Activated naive CD8-positive, alpha-beta T cell treated with anti-CD3 and anti-CD28 coated beads, Interleukin-2, amount 50 U/mL, for 24 hours (primary cell): ENCODE measurements at places on chromosomes 12 and 14.

DNA sequence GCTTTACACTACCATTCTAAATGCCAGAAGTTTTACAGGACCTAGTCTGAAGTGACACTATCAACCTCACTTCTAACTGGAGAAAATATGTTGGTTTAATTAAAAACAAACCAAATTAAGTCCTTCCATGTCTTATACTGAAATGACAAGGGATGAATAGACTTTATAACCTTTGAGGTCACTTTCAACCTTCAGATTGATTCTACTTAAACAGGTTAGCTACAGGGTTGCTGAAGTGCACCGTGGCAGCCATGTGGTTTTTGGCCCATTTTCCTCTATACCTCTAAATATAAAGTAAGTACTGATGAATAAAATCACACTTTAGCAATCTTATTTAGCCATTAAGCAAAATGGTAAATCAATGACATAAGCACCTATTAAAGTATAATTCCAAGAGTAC is 3.9 kb downstream of the SLC38A2 start:
- DNase-seq, result no peak

DNA sequence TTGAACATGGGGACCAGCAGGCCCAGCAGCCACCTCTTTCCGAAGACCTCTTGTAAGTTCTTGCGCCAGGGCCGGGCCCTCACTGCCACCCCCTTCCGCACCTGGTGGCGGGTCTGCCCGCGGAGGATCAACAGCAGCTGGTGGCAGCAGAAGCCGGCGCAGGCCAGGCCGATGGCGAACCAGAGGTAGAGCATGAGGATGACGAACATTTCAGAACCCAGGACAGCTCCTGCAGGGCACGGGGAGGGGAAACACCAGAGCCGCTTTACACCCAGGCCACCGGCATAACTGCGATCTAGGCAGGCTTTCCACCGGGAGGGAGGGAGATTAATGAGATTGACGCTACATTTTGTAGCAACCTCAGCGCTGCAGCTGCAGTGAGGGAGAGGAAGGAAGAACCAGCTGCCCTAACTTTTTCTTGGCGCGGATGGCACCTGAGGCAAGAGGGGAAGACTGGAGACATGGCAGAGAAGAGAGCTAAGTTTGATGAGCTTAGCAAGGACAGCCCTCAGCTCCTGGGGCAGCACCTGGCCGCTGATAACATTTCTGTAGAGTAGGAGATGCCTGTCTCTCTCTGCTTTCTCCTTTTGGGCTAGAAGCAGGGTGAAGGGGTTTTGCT is 7.8 kb downstream of the ZDHHC22 start:
- peak; percentile 69 for DNase-seq

GRCh38 chr12:124131659-124132058 is 158.6 kb downstream of the ZNF664 start:
- DNase-seq, result no peak

- DNase-seq, result no peak
Measured at GRCh38 chr14:101049942-101050341, 146.4 kb upstream of the RTL1 start.

DNA sequence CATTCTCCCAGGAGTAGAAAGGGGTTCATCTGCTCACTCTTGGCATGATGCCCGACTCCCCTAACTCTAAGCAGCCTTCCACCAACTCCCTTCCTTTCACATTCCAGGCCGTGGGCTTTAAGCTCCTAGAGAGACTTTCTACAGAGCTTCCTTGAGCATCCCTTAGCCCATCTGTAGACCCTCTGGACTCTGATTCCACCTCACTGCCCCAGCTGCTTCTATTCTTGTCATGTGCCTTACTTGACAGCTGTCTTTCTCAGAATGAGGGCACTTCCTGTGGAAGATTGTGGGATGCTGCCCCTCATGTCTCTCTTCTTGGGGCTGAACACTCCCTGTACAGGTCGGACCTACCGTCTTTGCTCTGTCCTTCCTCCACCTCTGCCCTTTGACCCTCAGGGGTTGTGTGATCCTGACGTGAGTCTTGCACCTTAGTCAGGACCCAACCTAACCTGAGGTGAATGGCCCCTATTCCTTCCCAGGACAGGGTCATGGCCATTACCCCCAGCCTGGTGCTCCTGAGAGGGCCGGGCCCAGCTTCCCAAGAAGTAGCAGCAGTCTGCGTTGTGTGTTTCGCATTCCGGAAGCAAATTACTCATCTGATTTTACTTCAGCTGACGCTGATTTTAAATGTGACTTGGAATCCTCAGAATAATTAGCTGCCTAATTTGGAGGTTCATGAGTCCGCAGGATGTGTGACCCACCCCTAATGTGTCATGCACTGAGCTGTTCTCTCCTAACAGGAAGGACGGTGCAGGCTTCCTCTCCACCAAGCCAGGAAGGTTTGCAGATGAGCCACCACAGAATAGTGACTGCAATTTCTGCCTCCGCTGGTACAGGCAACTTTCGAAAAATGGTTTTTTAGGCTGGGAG is 2.7 kb upstream of the GALNT6 start:
- DNase-seq, result peak; percentile 61

- no peak for DNase-seq
Measured at GRCh38 chr12:71000255-71000654, 79.7 kb upstream of the PTPRR start.

DNA sequence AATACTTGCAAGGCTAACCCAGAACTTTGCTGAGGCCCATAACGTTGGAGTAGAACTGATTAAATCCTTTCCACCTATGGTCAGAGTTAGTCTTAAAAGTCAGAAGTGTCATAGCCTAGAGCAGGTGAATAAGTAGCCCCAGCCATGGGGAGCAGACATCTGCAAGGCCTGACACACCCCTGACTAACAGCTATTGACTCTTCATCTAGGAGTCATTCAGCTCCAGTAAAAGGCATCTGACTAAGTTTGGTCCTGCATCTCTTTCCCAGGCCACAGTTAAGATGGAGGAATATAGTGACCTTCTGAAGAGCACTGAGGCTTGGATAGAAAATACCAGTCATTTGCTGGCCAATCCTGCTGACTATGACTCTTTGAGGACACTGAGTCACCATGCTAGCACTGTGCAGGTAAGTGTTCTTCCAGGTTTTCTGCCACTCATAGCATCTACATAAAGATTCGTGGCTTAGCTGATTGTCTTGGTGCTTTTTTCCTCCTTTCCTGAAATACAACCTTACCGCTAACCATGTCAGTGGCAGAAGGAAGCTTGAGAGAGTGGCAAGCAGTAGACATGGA is 212.9 kb downstream of the ESR2 start:
- no peak for DNase-seq

DNA sequence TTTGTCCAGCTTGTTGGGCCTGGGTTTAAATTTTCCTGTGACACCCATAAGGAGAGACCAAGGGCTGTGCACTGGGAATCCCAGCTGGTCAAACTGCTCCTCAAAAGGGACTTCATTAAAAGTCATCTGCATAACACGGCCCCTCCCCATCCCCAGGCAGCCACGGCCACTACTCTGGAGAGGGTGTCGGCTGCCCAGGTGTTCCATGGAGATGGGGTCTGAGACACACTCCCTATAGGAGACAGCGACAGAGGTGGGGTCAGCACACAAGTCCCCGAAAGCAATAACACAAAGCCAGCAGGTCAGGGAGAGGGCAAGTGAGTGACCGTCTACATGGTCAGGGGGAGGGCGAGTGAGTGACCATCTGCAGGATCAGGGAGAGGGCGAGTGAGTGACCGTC is 75.6 kb upstream of the BCL11B start:
- DNase-seq, result no peak
